ENCODE measurements at places on chromosomes 13 and 19. TPM values are rescaled to one million over a fixed set of nuclear protein-coding genes. Genes with fewer than 3 reads are reported as not detected.

The C19orf73 gene
- 1.1 TPM for total RNA-seq

The POLR1G gene
- total RNA-seq, result 8.2 TPM

The KIR2DL4 gene
- not detected for total RNA-seq

The FREM2 gene
- total RNA-seq, result 0.15 TPM

The IGFL1 gene
- total RNA-seq, result not detected

The CARM1 gene
- total RNA-seq, result 44.2 TPM

The LRRC25 gene
- not detected for total RNA-seq

The PSG3 gene
- not detected for total RNA-seq

The TLE6 gene
- total RNA-seq, result 0.54 TPM

The PRR19 gene
- total RNA-seq, result 0.76 TPM

The PDX1 gene
- total RNA-seq, result not detected

The CEACAM5 gene
- total RNA-seq, result not detected

The GPR18 gene
- 10.6 TPM for total RNA-seq

The ZNF724 gene
- total RNA-seq, result 10.1 TPM

The GPR42 gene
- total RNA-seq, result 0.17 TPM

All from T-helper 1 cell treated with Interleukin-12 subunit alpha and Interleukin-12 subunit beta and Interleukin-4 antibody, amounts not matched to agents 30 ng/mL and 1 ng/mL, for 36 hours (primary cell).